Stimulated activated CD8-positive, alpha-beta memory T cell treated with anti-CD3 and anti-CD28 coated beads, Interleukin-15, amount 100 ng/mL, for 1 hour (primary cell): ENCODE measurements at places on chromosomes 6 and 20.

GRCh38 chr6:135631821-135632220 is 134.3 kb upstream of the AHI1 start:
- no peak for DNase-seq

DNA sequence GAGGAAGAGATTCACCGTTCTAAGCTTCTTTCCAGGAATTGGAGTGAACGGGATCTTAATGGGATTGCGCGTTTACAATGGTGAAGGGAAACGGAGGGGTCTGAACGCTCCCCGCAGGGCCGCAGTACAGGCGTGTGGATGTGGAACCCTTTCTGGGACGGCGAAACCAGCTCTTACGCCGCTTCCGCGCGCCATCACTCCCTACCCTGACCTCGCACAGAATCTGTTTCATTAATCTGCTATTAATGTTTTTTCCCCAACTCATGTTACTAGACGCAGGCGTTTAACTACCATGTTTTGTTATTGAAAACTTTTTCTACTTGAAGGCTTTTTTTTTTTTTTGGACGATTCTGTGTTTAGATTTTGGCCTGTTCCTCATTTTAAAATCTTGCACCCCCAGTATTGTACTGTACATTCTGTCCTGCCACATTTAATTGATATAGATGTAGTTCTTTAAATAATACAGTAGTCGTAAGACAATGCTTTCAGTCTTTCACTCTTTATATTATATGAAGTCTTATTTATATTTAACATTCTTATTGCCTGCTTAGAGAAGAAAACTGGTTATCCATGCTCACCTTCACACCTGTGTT is 696 bp upstream of the SUPT3H start:
- no peak for DNase-seq

GRCh38 chr6:37840940-37841300 is 21.4 kb downstream of the ZFAND3 start:
- no peak for DNase-seq

DNA sequence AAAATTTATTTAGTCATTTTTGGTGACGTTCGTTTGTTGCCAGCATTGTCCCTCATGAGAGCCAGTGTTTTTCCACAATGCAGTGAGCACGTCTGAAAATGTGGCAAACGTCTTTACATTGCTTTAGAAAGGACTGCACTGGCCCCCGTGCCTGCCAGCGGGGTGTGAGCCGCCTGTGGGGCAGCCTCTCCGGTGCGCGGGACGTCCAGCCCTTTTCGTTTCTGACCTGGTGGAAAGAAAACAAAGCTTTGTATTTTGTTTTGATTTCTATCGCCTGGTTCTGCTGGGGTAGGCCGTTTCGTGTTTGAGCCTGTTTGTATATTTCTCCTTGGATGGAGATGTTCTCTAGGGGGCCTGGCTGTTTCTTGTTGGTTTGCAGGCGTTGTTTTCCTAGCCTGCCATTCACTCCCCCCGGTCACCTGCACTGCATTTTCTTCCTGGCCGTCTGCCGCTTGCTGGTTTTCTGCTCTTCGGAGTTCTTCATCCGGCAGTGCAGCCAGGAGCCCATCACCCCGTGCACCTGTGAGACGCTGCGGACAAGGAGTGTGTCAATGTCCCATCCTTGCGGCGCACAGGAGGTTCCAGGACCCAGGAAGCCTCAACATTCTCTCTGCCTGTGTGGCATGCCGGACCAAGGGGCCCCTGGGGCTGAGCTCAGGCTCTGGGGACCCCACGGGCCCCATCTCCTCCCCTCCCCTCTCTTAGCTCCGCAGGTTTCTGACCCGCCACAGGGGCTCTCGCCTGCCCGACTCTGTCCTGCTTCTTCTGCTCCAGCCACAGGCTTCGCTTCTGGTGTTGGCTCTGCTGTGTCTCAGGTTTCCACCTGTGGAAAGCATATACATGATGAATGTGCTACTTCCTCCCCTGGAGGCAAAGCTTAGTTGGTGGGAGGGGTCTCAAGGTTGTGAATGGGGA is 100.5 kb downstream of the CDH4 start:
- no peak for DNase-seq

- DNase-seq: no peak
These were observed 3.9 kb upstream of the TNFRSF6B start for GRCh38 chr20:63692436-63693082.

DNA sequence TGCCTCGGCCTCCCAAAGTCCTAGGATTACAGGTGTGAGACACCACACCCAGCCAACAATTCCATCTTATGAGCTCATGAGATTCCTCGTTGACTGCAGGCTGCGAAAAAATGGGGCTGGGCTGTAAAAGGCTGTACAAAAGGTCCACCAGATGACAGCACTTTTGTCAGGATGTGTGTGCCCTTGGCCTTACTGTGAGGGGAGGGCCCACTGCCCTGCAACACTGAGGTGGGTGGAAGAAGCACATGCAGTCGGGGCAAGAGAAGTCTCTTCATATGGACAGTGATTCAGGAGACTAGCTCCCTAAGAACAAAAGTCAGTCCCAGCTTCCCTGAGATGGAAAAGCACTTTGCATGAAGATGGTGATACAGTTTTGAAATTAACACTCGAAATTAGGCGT is 50.5 kb downstream of the KCTD20 start:
- no peak for DNase-seq

DNA sequence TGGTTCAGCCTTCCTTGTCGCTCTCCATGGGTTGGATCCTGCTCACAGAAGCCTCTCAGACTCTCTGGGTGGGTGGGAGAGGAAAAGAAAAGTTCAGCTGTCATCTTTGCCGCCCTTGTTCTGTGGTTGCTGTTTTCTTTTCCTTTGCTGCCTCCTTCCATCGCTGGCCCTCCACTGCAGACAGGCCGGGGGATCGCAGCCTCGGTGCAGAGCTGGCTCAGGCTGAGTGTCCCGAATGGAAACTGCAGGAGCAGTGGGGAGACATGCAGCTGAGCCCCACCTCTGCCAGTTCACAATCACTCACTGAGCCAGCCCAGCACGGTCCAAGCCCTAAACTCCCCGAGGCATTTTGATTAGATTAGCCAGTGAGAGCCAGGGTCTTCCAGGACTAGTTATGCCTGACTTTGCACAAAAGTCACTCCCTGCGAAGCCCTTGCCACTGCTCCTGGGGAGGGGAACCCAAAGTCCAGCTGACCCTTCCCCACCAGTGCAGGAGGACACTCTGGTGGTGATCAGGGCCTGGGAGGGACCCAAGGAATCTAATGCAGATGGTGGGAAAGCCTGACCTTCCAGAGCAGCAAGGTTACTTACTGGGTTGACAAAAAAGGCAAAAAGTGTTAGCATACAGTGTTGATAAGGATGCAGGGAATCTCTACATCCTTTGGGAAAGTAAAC is 14.0 kb downstream of the NRN1 start:
- no peak for DNase-seq

DNA sequence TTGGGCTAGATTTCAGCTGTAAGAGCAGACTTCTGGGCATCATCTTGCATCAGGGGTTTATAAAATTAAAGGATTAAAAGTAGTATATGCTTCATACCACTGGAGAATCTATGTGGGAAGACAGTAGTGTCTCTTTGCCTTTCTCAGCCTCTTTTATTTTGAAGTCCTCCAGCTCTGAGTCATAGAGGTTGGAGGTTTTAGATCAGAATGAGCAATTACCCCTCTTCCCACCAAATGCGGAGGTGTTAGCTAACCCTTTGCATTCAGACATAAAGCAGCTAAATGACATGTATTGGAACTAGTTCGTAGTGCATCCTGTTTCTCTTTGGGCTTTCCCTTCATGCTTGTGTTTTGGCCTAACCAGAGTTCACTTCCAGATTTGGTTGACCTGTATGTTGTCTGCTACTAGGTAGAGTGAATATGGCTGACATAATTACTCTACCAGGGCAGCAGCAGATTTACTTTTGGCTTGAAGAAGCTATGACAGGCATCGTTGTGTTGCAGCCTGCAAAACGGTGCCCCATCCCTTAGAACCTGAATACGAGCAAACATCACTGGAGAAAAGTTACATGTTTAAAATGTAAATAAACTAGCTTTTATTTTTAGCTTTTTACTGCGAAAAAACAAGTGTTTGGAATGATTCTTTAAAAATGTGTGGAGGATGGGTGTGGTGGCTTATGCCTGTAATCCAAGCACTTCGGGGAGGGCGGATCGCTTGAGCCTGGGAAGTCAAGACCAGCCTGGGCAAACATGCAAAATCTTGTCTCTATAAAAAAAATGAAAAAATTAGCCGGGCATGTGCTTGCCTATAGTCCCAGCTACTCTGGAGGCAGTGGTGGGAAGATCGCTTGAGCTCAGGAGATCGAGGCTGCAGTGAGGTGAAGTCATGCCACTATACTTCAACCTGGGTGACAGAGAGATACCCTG is 82.2 kb downstream of the MYO6 start:
- DNase-seq: no peak

GRCh38 chr6:165725201-165725600 is 62.2 kb upstream of the PDE10A start:
- no peak for DNase-seq

- no peak for DNase-seq
These were observed 301.0 kb downstream of the HACE1 start for GRCh38 chr6:104558746-104559145.

- no peak for DNase-seq
These were observed 600.7 kb downstream of the HDGFL1 start for GRCh38 chr6:23170049-23170448.

- DNase-seq: no peak
These were observed 73.9 kb downstream of the CBFA2T2 start for GRCh38 chr20:33563788-33564187.

- no peak for DNase-seq
These were observed 52.7 kb downstream of the CDH22 start for GRCh38 chr20:46255440-46256104.

- no peak for DNase-seq
These were observed 145.3 kb downstream of the KHDC1L start for GRCh38 chr6:73079978-73080377.

DNA sequence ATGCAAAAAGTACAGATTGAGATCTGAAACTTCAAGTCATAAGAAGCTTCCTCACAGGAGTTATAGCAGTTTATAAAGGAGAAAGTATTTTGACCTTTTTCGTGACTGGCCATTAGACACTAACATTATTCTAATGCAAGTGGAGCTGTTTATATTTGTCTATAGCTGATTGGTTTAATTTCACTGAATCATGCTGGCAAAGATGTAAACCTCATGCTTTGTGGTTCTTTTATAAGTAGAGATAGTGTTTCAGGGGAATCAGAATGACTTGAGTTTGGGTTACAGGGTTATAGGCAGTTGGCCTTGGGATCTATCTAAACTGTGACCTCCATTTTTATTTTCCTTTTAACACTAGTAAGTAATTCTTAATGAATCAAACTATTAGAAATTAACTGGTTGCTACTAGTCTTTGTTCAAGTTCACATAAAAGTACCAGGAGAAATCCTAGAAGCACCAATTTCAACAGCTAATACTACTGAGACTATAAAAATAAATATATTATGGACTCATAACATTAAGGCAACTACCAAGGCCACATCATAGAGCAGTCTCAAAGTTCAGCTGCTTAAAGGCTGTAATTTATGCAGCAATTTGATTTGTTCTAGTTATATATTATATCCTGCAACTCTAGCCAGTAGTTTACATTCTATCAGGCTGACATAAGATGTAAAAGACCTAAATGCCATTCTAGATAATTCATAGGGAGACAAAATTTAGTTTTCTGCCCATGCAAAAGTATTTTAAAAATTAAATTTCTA is 94.0 kb downstream of the RNGTT start:
- no peak for DNase-seq

- no peak for DNase-seq
These were observed 9.3 kb upstream of the EDN1 start for GRCh38 chr6:12280902-12281301.

- no peak for DNase-seq
These were observed 55.6 kb downstream of the BMP5 start for GRCh38 chr6:55819811-55820210.

DNA sequence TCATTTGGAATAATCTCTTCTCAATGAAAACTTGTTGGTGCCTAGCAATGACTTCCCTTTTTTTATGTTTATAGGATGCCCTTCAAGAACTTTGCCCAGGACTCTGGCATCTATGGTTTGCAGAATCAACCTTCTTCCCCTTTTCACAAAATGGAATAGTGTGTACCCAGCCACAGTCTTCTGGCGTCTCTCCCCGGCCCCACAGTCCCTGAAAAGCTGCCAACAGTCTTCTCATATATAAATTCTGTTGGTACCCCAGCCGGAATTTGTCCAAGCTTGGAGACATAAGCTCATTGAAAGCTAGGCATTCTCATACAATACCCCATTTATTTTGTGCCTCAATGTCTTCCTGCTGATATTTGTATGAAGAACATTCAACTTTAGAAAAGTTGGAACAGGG is 26.4 kb upstream of the MCM3 start:
- DNase-seq: no peak
